ENCODE measurements at places on chromosomes 2 and 18. TPM values are rescaled to one million over a fixed set of nuclear protein-coding genes. Genes with fewer than 3 reads are reported as not detected.

DNA sequence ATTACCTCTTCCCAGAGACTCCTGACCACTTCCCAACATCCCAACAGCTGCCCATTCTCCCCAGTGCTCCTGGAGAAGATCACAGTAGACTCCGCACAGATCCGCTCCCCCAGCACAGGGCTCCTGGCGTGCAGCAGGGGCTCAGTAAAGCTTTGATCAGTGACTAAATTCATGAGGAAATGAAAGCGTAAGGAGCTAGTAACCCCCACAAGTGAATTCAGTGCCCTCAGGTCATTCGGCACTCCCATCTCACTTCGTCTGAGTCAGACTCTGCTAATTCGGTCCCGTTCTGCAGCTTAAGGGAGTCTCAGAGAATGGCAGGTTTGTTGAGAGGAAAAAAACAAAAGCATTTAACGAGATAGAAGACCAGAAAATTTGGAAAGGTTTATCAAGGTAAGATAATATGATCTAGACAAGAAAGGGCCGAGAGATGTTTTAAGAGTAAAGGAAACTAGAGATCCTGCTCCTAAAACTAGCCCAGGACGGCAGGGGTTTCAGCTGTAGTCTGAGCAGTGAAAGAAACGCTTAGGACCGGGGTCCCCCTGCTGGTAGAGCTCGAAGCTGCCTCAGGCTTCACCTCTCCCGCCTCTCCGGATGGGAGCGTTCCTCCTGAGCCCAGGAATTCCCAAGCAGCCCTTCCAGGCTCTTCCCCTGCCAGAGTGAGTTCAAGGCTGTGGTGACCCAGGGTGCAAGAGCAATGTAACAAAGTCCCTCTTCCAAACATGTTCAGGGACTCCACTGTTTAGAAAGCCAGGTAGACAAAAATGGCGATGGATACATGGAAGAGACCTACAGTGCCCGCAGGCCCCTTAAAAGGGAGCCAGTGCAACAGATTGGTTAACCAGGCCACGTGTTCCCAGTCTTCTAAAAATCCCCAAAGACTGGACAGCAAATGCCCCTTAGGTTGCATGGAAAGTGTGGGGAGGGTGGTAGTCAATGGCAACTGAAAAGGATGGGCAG lies 127.3 kb downstream of the DNER start:
- no peaks in the 10 kb centered on the region for H3K4me1 ChIP-seq
- no peaks in the 10 kb centered on the region for H3K36me3 ChIP-seq
- no peak overlapping the region for H3K27ac ChIP-seq
- peak; percentile 67 for DNase-seq

CXCR1 gene
- total RNA-seq: 0.66 TPM

DNA sequence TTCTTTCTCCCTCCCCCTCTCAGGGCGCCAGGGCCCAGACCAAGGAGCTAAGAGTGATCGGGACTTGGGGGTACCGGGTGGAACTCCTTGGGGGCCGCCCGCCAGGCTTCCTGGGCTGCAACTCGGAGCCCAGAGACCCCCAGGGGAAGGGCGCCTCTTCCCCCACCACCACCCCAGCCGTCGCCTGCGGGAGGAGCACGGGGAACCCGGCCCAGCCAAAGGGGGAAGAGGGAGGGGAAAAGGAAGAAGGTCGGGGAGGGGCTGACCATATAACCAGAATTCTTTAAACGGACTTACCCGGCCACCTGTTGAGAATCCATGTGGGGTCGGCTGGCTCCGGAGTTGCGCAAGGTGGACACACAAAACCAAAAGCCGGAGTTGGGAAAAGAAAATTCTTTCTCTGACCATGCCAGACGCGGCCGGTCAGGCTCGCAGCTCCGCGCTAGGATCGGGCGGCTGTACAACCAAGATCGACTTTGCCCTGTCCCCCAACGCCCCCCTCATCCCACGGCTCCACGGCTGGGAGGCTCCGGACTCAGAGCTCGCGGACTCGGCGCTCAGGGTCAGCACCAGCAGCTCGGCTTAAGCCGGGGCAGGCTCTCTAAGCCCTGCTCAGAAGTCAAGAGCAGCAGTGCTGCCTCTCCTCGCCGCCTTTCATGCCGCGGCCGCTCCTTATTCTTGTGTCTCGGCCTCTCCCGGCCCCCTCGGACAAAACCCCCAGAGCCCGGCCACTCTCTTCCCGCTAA lies 6.3 kb upstream of the SIX3 start:
- no peak for DNase-seq
- no peak overlapping the region for H3K27ac ChIP-seq
- H3K4me3 ChIP-seq: peak overlapping the region; percentile 8
- H3K4me1 ChIP-seq: peaks cover 68% of the 10 kb centered on the region

- no peaks in the 10 kb centered on the region for H3K36me3 ChIP-seq
- DNase-seq: no peak
- no peak overlapping the region for H3K4me3 ChIP-seq
- no peaks in the 10 kb centered on the region for H3K27me3 ChIP-seq
- H3K27ac ChIP-seq: peak overlapping the region; percentile 38
- peaks cover 42% of the 10 kb centered on the region for H3K4me1 ChIP-seq
Measured at GRCh38 chr2:64325852-64326577, 127.9 kb upstream of the LGALSL start.

ACP1 gene
- total RNA-seq: 71.2 TPM

Data from tibial nerve (tissue), 4 donors.